ENCODE measurements at places on chromosomes 2 and 18. TPM values are rescaled to one million over a fixed set of nuclear protein-coding genes. Genes with fewer than 3 reads are reported as not detected.

The RNF25 gene
- 35.1 TPM for total RNA-seq

The AGAP1 gene
- total RNA-seq: 31.0 TPM

- H3K4me1 ChIP-seq: peaks cover 30% of the 10 kb centered on the region
- no peak for DNase-seq
- no peaks in the 10 kb centered on the region for H3K27me3 ChIP-seq
- no peaks in the 10 kb centered on the region for H3K36me3 ChIP-seq
- H3K27ac ChIP-seq: no peak overlapping the region
These were observed 81.0 kb downstream of the SPRED2 start for GRCh38 chr2:65351234-65351947.

- no peaks in the 10 kb centered on the region for H3K36me3 ChIP-seq
- H3K27me3 ChIP-seq: no peaks in the 10 kb centered on the region
- H3K4me3 ChIP-seq: peak overlapping the region; percentile 34
These were observed 95.6 kb upstream of the NABP1 start for GRCh38 chr2:191582355-191582754.

DNA sequence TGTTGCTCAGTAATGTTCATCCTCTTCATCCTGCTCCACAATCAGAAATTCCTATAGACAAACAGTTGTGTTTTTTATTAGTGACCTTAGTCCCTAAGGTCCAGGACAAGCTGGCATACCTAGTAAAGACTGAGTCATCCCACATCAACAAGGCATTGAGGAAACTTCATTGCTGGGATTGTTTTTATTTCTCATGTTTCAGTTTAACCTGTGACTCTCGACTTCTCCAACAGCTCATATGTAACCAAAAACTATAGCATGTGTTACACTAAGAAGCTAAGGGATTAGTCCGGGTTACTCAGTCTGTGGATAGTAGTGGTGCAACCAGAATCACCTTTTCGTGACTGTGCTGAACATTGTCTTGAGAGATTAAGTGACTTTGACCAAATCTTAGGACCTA lies 292.1 kb downstream of the RDH14 start:
- H3K27me3 ChIP-seq: no peaks in the 10 kb centered on the region
- no peaks in the 10 kb centered on the region for H3K36me3 ChIP-seq
- peak; percentile 45 for DNase-seq
- no peaks in the 10 kb centered on the region for H3K4me1 ChIP-seq
- H3K27ac ChIP-seq: no peak overlapping the region

GRCh38 chr2:120456867-120457266 lies 110.9 kb downstream of the INHBB start:
- peak; percentile 55 for DNase-seq
- H3K4me1 ChIP-seq: peaks cover 16% of the 10 kb centered on the region
- H3K4me3 ChIP-seq: no peak overlapping the region
- H3K27me3 ChIP-seq: no peaks in the 10 kb centered on the region
- no peak overlapping the region for H3K27ac ChIP-seq
- no peaks in the 10 kb centered on the region for H3K36me3 ChIP-seq

GRCh38 chr2:172205292-172205691 lies 102.6 kb upstream of the DLX2 start:
- no peak overlapping the region for H3K27ac ChIP-seq
- peaks cover 14% of the 10 kb centered on the region for H3K4me1 ChIP-seq
- no peaks in the 10 kb centered on the region for H3K36me3 ChIP-seq
- H3K27me3 ChIP-seq: no peaks in the 10 kb centered on the region

The SLC30A3 gene
- not detected for total RNA-seq

DNA sequence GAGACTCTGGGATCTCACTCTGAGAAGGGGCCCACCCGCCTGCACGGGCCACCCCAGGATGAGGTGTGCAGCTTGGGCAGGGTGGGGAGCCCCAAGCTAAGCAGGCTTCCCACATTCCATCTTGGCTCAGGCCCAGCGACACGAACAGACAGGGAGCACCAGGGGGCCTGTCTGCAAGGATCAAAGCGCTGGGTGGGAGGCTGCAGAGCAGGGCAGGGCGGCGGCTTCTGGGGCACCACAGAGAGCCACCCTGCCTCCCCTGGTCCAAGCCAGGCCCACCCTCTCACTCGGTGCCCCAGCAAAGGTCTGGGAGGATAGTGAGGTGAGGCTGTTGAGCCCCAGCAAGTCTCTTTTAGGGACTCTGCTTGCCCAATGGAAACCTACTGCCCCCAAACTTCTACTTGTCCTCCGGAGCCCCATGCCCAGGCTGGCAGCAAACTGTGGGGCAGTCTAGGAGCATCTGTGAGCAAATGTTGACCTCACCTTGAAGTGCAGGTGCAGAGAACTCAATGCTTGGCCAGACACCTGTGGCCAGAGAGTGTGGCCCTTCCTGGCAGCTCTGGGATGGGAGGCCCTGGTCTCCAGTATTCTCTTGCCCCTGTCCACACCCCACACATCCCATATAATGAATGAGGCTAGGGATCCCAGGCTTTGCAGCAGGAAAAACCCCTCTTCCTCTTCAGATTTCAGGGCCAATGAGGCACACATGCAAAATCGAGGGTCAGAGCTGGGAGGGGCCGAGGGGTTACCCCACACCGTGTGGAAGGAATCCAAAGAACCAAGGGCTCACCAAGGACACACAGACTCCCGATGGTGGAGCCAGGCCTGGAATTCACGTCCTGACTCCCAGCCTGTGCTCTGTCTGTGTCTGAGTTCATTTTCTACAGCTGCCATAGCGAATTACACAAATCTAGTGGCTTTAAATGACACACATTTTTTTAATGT lies 18.8 kb upstream of the GLI2 start:
- no peaks in the 10 kb centered on the region for H3K36me3 ChIP-seq
- no peak overlapping the region for H3K4me3 ChIP-seq
- H3K27ac ChIP-seq: no peak overlapping the region

The ACMSD gene
- total RNA-seq: not detected

The ACTG2 gene
- 3.8 TPM for total RNA-seq

- H3K4me1 ChIP-seq: peaks cover 6% of the 10 kb centered on the region
- H3K27me3 ChIP-seq: no peaks in the 10 kb centered on the region
- no peak for DNase-seq
- no peak overlapping the region for H3K4me3 ChIP-seq
- no peak overlapping the region for H3K27ac ChIP-seq
These were observed 28.9 kb upstream of the MRPL33 start for GRCh38 chr2:27742571-27742970.

DNA sequence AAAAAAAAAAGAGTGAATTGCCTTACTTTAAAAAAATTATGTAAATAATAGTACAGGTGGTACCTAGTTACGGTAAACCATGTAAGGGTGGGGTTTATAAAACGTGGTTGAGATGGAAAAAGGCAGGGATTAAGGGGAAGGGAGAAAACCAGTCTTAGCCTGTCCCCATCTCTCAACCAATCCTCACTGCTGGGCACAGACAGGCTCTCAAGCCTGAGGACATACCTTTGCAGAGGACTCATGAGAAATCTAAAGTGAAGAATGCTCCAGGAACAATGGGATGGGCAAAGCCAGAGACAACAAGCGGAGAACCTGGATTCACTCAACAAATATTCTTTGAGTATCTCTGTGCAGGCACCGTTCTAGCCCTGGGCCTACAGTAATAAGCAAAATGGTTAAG lies 3.4 kb upstream of the IGFBP2 start:
- H3K36me3 ChIP-seq: no peaks in the 10 kb centered on the region
- H3K27ac ChIP-seq: no peak overlapping the region
- H3K27me3 ChIP-seq: peaks cover 9% of the 10 kb centered on the region
- peaks cover 30% of the 10 kb centered on the region for H3K4me1 ChIP-seq

GRCh38 chr2:64212346-64212745 lies 68.1 kb upstream of the PELI1 start:
- no peak overlapping the region for H3K27ac ChIP-seq
- peaks cover 23% of the 10 kb centered on the region for H3K4me1 ChIP-seq
- no peak overlapping the region for H3K4me3 ChIP-seq
- no peaks in the 10 kb centered on the region for H3K27me3 ChIP-seq

The VIL1 gene
- 0.26 TPM for total RNA-seq

DNA sequence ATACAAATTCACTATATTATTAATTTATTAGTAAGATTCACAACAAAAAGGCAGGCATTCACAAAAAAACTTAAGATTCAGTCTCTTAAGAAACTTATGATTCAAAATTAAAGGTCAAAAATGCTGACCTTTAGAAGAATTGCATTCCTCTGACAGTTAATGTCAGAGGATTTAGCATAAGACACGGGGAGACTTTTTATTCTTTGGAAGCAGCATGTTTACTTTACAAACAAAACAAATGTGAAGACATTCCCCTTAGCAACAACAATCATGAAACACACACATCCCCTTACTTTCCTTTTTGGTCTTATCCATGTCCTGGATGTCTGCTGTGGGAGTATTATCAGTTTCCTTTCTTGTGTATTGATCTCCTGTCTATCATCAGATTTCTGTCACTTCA lies 117.1 kb downstream of the RAD51AP2 start:
- no peak overlapping the region for H3K27ac ChIP-seq
- H3K4me1 ChIP-seq: no peaks in the 10 kb centered on the region
- no peaks in the 10 kb centered on the region for H3K36me3 ChIP-seq
- no peaks in the 10 kb centered on the region for H3K27me3 ChIP-seq
- H3K4me3 ChIP-seq: no peak overlapping the region

DNA sequence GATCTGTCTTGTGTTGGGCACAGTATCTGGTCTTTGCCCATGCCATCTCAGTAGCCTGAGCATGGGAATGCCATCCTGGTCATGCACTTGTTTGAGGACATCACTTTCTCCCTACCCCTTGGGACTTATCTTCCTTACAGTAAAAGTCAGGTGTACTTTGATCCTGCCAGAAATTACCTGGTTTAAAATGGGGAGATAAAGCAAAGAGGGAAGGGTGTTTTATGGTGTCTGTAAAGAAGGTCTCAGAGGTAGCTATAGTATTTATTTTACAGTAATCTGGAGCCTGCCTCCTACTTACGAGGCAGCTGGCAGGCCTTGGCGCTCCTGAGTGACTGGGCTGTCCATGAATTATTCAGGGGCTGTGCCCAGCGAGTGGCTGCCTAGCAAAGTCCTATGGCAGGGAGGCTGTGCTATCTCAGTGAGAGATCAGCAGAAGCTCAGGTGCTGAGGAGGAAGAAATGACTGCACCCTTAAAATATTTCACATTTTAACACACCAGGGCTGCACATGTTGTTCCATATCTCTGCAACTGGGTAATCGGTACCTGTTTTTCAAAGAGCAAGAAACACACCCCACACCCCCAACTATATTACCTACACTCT lies 93.9 kb downstream of the SPTBN1 start:
- no peaks in the 10 kb centered on the region for H3K27me3 ChIP-seq
- no peaks in the 10 kb centered on the region for H3K36me3 ChIP-seq
- peaks cover 31% of the 10 kb centered on the region for H3K4me1 ChIP-seq
- H3K27ac ChIP-seq: no peak overlapping the region
- no peak for DNase-seq

DNA sequence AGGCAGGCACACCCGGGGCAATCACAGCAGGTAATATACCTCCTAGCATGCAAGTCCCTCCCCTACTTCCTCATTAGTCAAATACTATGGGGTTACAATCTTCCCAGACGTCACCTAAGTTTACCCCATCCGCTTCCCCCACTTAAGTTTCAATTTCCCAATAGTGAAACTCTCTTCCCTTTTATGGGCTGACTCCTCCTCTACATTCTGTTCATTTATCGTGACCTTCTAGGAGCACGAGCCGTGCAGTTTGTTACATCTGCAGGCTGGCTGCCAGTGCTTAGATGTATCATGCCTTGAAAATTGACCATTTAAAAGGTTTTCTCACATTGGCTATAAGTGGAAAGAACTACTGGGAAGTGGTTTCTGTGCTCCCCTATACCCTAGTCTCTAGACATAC lies 1357.8 kb upstream of the CRIM1 start:
- no peak overlapping the region for H3K27ac ChIP-seq
- no peak for DNase-seq
- no peaks in the 10 kb centered on the region for H3K27me3 ChIP-seq

The SRBD1 gene
- total RNA-seq: 19.8 TPM

The LIPG gene
- 9.1 TPM for total RNA-seq

GRCh38 chr2:10599921-10600320 lies 89.9 kb downstream of the NOL10 start:
- peaks cover 34% of the 10 kb centered on the region for H3K4me1 ChIP-seq
- no peak for DNase-seq
- H3K27me3 ChIP-seq: no peaks in the 10 kb centered on the region
- H3K27ac ChIP-seq: peak overlapping the region; percentile 90
- H3K36me3 ChIP-seq: peaks cover 28% of the 10 kb centered on the region

The CAVIN2 gene
- 0.07 TPM for total RNA-seq

DNA sequence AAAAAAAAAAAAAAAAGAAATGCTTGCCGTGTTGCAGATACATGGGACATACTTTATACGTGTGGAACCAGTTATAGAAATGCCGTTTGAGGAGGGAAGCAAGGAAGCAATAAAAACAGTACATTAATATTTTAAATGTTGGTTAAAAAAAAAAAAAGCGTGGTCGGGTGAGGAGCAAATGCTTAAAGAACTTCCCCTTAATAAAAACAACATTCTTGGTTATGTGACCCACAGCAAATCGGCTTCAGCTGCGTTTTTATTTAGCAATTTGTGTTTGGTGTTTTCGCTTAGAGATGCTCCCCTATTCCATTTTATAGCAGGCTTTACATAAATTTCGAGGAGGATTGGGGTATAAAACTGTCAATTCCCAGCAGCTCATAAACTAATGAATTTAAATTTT lies 223.6 kb downstream of the LRRTM1 start:
- H3K27me3 ChIP-seq: peaks cover 5% of the 10 kb centered on the region
- no peaks in the 10 kb centered on the region for H3K36me3 ChIP-seq
- H3K4me3 ChIP-seq: no peak overlapping the region
- DNase-seq: no peak

GRCh38 chr2:69789175-69789721 lies 40.2 kb upstream of the GMCL1 start:
- no peak overlapping the region for H3K27ac ChIP-seq
- H3K4me3 ChIP-seq: no peak overlapping the region
- H3K36me3 ChIP-seq: no peaks in the 10 kb centered on the region
- no peak for DNase-seq

DNA sequence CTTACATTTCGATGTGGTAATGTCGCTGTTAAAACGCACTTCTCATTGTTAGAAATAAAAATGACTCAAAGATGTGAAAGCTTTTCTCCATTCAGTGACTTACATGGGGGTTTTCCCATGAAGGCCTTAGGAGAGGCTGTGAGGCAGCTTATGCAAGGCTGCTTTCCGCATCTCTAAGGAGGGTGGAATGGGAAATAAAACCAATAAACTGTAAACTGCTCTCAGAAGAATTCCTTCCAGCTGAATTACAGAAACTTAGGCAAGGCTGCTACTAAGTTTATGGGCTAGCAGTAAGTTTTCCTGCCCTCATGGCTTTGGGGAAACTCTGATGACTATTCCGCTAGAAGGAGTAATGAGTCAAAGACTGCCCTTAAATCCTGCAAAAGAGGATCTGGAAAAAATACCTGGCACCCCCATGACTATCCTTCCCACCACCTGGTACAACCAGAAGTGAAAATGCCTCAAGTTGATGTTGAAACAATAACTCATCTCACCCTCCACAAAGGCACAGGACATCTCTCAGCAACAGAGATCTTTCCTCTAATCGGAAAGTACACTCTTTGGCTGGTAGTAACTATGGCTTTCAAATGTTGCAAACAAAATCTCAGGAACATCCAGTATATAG lies 97.7 kb upstream of the SMAD7 start:
- H3K27ac ChIP-seq: no peak overlapping the region
- H3K36me3 ChIP-seq: no peaks in the 10 kb centered on the region
- H3K4me3 ChIP-seq: no peak overlapping the region
- no peak for DNase-seq
- H3K27me3 ChIP-seq: no peaks in the 10 kb centered on the region
- no peaks in the 10 kb centered on the region for H3K4me1 ChIP-seq

The TIMM21 gene
- 120 TPM for total RNA-seq

The NT5DC4 gene
- not detected for total RNA-seq

GRCh38 chr2:108194409-108195132 lies 45.2 kb upstream of the SULT1C3 start:
- peak; percentile 61 for DNase-seq
- H3K27ac ChIP-seq: no peak overlapping the region
- H3K27me3 ChIP-seq: no peaks in the 10 kb centered on the region
- H3K4me1 ChIP-seq: peaks cover 25% of the 10 kb centered on the region
